ENCODE measurements at places on chromosomes 6 and 20. TPM values are rescaled to one million over a fixed set of nuclear protein-coding genes. Genes with fewer than 3 reads are reported as not detected.

PKIG gene
- 20.1 TPM for total RNA-seq

UST gene
- total RNA-seq, result 6.1 TPM

HDGFL1 gene
- total RNA-seq, result not detected

LAMP5 gene
- total RNA-seq, result not detected

DZANK1 gene
- 1.7 TPM for total RNA-seq

HLA-DPA1 gene
- 0.89 TPM for total RNA-seq

FAM217A gene
- not detected for total RNA-seq

PDYN gene
- not detected for total RNA-seq

MCHR2 gene
- total RNA-seq, result not detected

LINC00237 gene
- total RNA-seq, result not detected

TSPO2 gene
- not detected for total RNA-seq

C6orf62 gene
- total RNA-seq, result 103 TPM

SLC17A2 gene
- total RNA-seq, result not detected

ELOVL2 gene
- total RNA-seq, result 0.07 TPM

TPD52L1 gene
- total RNA-seq, result 64.1 TPM

IBTK gene
- 36.6 TPM for total RNA-seq

HSPA1L gene
- 0.12 TPM for total RNA-seq

CDH4 gene
- total RNA-seq, result not detected

PRKN gene
- 2.6 TPM for total RNA-seq

PRPH2 gene
- not detected for total RNA-seq

AFG1L gene
- total RNA-seq, result 4.9 TPM

GRM4 gene
- 2.6 TPM for total RNA-seq

MLIP gene
- total RNA-seq, result 0.59 TPM

SLC2A10 gene
- 0.05 TPM for total RNA-seq

All from HCT116 (cell line).